ENCODE measurements at places on chromosomes 6 and 20.

- DNase-seq: no peak
Observed at GRCh38 chr6:21201187-21201586, 392.4 kb upstream of the SOX4 start.

DNA sequence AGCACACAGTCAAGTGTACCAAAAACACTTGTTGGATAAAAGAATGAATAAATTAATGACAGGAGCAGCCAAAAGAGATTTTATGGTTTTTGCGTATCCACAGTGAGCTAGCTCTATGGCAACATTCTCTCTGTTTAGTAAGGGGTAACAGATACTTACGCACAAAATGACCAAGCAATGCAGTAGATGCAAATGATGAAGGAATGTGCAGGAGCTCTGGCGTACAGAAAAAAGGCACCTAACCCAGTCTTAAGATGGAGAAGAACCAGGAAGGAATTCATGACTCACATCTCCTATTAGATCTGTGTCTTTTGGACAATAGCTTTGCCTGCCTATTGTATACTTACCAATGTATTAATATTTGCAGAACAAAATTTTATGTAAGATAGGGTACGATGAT is 191.9 kb upstream of the PREP start:
- DNase-seq: no peak

DNA sequence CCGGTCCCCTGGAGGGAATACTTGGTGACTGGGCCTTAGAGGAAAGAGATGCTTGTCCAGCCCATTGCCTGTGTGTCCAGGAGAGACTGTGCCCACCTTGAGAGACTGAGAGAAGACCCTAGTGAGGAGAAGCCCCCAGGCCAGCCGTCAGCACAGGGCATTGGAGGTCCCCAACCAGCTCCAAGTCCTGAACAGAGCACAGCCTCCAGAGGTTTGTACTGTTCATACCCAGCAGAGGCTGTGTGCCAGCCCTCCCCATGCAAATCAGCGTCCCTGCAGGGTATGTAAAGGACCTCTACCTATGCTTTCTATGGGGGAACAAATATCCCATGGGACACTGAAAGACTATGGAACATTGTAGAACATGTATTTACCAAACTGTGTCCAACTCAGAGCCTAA is 8.4 kb downstream of the HLA-E start:
- DNase-seq: no peak

GRCh38 chr6:167462514-167463312 is 137.8 kb downstream of the TTLL2 start:
- DNase-seq: no peak

DNA sequence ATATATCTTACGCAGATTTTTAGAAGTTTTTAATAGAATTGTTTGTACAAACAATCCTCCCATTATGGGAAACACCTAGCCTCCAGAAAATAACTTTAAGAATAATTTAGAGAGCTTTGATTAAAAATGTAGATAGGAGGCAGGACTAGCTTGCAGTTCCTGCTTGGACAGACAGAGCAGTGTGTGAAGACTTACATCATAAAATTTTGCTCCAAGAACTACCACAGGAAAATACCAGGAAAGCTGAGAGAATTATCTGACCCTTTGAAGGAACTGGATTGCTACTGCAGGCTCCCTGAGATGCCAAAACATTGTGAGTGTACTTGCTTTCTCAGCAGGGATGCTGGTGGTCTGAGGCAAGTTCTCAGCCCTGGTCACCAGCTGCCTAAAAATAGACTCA is 64.2 kb downstream of the EYS start:
- DNase-seq: no peak

- DNase-seq: peak; percentile 5
Observed at GRCh38 chr20:45611054-45611453, 18.5 kb upstream of the WFDC10A start.

- DNase-seq: no peak
Observed at GRCh38 chr6:11679099-11679498, 99.5 kb downstream of the ADTRP start.

GRCh38 chr20:51985013-51985415 is 182.7 kb upstream of the SALL4 start:
- no peak for DNase-seq

DNA sequence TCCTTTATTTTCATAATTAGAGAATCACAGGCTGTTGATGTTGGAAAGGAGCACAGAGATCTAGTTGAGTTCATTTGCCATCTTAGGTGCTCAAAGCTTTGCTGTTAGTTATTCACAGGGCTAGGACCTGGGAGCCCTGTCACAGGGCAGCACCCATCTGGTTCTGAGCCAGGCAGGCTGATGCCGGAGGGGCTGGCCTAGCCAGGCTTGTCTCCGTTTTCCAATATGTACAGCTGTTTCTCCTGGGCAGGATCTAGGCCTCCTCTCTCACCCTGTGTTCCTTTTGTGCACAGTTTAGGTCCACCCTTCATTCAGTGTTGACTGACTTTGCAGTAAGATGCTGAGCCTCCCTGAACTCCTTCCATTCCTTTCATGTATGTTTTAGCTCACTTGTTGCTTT is 33.4 kb downstream of the LRRC1 start:
- no peak for DNase-seq

DNA sequence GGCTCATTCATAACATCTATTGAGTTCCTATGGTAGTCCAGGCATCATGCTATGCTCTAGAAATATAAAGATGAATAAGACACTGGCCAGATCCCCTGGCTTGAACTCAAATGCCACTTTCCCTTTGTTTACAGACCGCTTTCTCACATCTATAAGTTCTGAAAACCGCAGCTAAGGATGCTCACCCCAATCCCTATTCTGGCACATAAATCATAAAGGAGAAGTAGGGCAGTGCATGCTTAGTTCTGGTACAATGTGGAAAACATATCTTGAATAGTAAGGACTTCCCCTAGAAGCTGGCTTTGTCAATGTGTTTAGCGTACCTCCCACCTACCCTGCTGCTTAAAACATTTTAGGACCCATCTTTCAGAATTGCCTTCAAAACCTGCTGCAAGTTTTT is 26.4 kb downstream of the MRS2 start:
- DNase-seq: no peak

DNA sequence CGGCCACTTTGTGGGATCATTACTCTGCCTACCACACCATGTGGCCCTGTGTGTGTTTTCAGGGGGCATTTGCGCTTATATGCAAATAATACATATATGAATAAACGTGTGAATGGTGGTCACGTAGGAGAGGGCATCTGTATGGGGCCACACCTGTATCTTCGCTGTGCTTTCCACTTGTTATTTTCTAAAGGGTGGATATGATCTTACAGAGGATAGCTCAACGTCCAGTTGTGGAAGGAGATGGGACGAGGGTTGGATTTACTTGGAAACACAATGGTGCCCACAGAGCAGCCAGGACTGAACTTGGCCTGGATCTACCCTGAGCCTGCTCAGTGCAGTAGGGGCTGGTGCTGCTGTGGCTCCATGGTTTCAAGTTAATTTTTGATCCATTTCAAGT is 93.3 kb downstream of the YTHDF1 start:
- no peak for DNase-seq

GRCh38 chr6:134519465-134519864 is 201.6 kb upstream of the SGK1 start:
- no peak for DNase-seq

GRCh38 chr6:167469101-167469500 is 144.2 kb downstream of the TTLL2 start:
- DNase-seq: no peak

DNA sequence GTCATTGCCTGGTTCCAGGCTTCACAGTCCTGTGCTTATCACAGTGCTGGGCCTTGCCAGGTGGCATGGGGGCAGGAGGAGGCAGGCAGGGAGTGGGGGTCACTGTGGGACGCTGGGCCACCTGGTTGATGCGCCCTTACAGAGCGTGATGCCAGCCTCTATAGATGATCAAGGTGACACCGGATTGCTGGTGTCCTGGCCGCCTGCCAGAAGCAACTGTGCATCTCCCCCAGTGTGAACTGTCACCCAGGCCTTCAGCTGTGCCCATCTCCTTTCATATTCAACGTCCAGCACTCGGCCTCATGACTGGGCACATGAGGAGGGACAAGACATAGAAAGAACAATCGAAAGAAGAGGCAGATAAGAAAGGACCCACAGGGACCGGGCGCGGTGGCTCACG is 318.9 kb downstream of the TAF4 start:
- DNase-seq: no peak

Data from nephron progenitor cell (in vitro differentiated cells).